ENCODE measurements at places on chromosomes 4 and X.

DNA sequence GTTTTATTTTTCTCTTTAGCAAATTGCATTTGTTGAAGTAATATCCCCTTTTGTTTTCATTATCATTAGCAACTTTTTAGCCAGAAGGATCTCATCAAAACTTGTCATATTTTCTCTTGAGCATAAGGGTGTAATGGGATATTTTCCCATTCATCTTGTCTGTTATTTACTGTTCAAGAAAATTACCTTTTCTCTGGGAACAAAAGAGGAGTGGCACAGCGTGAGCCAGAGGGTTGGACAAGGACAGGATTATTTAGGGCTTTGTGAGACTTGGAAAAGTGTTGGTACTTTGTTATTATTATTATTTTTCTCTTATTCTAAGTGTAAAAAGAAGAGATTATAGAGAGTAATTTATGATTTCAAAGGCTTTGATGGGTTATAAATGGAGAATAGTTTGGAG is 135.9 kb downstream of the PRKX start:
- no peak for DNase-seq

DNA sequence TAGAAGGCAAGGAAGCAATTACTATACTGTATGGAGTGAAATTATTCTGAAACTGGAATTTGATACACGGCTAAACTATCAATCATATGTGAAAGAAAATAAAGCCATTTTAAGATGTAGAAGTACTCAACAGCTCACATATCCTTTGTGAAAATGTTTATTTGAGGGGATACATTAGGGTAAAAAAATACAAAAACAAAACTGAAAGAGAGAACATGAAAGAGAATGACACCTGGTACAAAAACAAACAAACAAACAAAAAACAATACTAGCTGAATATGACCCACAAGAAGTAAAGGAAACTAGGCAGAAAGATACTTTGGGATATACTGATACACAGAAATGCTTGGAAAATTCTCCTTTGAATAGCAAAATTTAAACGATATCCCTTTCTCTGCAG is 20.8 kb upstream of the AREG start:
- DNase-seq: no peak

- DNase-seq: no peak
These were observed 174.8 kb upstream of the CXCL13 start for GRCh38 chr4:77430847-77431246.

DNA sequence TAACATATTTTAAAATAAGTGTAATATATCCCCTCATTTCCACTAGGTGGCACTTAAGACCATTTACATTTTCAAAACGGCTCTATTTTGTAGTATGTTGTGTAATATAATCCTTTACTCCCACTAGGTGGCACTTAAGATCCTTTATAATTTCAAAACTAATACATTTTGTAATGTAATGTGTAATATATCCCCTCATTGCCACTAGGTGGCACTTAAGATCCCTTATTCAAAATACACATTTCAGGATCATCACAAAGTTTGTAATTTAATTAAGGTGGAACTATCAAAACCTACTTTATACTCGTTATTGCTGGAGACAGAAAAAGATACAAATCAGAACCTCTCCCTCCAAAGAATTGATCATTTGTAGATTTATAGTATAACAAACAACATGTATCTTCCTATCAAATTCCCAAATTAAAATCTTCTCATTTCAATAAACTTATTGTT is 132.5 kb downstream of the ARHGAP6 start:
- DNase-seq: no peak

DNA sequence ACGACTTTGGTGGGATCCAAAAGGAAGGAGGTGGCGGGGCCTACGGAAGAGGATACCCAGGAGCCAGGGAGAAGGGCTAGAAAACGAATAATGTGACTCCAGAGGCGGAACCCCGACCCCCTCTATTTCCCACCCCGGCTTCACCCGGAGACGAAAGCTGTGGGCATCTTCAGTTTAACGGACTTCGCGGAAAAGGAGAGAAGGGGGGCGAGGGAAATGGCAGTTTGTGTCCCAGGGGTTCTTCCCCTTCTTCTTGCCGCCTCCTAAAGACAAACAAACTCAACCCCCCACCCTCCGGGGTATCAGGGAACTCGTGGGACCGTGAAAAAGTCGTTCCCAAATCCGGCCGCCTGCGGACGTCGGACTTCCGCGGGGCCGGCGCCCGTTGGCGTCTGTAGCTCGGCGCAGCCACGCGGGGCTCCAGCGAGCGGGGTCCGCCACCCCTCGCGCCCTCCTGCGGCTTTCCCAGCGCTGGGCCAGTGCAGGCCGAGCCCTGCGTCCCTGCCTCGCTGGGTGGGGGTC is 3.6 kb upstream of the LEF1 start:
- DNase-seq: no peak

DNA sequence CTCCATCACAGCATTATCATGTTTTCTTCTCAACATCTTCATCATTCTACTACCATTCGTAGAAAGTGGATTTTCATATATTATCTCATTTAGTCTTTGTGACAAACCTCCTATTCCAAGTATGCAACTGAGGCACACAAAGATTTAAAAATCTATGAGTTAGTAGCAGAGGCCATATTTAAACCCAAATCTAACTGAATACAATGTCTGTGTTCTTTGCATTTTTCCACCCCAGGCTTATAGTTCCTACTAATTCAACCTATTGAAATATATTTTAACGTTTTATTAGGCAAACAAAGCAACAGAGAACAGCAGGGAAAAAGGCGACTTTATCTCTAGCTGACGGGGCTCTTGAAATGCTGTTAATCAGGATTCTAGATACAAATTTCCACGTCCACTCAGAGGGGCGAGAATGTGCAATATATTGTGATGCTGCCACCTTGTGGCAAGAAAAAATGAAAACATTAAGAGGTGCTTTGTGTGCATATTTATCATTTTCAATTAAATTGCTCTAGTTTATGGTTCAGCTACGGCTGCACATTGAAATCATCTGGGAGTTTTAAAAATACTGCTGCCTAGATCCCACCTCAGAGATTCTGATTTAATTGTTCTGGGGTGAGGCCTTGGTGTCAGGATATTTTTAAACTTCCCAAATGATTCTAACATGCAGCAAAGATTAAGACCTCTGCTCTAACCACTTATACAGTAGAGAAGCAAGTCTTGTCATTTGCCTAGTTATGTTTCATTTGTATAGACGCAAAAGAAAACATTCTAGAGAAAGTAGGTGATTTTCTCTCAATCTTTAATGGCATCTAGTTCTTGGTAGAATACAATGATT is 315.9 kb downstream of the MAPK10 start:
- DNase-seq: no peak

DNA sequence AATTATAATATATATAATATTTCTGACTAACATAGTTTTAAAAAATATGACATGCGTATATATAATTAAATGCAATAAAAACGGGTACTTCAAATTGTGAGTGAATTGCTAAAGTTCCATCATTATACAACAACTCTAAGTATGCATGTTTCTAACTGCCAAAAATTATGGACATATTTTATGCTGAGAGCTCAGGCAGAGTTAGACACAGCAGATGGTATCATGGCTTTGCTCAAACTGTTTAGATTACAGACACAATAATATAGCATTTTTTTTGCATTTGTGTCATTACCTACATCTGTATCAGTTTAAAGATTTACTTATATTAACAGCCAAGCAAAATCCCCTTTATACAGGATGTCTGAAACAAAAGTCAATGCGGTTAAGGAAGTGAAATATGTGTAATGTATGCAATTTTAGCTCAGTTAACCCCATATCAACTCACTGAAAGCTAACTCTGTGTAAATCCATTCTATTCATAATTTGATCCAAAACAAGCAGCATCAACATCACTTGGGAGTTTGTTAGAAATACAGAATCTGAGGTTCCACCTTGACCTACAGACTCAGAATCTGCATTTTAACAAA is 119.1 kb upstream of the CNKSR2 start:
- DNase-seq: no peak

- DNase-seq: no peak
These were observed 804.8 kb downstream of the ADGRL3 start for GRCh38 chr4:62004881-62005280.

GRCh38 chr4:184392316-184392715 is 82.0 kb downstream of the IRF2 start:
- no peak for DNase-seq

GRCh38 chr4:67764183-67764582 is 10.0 kb upstream of the GNRHR start:
- no peak for DNase-seq

DNA sequence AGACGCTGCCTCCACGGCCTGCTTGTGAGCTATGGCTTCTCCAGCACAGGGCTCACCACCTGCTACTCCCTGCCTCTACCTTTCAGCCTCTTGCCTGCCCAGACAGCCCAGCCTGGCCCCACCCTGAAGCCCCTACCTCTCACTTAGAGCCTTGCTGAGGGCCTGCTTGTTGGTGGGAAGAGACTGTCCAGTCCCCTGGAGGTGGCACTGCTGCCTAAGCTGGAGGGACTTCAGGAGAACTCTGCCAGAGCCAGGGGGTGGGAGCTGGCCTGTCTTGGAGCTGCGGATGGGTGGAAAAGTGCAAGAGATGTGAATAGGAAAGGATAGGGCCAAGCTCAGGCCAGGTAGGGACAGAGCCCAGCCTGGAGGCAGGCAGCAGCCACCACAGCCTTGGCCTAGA is 2.7 kb upstream of the ZNF185 start:
- no peak for DNase-seq

- no peak for DNase-seq
These were observed 670.3 kb upstream of the FAM241A start for GRCh38 chr4:111475001-111475400.

GRCh38 chr4:166064721-166065120 is 191.7 kb downstream of the TLL1 start:
- no peak for DNase-seq

- DNase-seq: no peak
These were observed 42.5 kb downstream of the VGLL1 start for GRCh38 chrX:136574548-136574947.

- no peak for DNase-seq
These were observed 46.8 kb downstream of the PKD2 start for GRCh38 chr4:88054229-88054628.

GRCh38 chrX:129823522-129823921 is 20.2 kb downstream of the ZDHHC9 start:
- DNase-seq: peak; percentile 0

GRCh38 chrX:2960861-2961515 is 31.8 kb upstream of the ARSD start:
- DNase-seq: no peak

GRCh38 chr4:24285759-24286158 is 298.6 kb downstream of the DHX15 start:
- no peak for DNase-seq

GRCh38 chr4:13920901-13921300 is 293.4 kb upstream of the BOD1L1 start:
- no peak for DNase-seq

GRCh38 chrX:40632199-40632598 is 9.0 kb downstream of the MPC1L start:
- DNase-seq: no peak

All from stimulated activated naive CD4-positive, alpha-beta T cell treated with Interleukin-2 at 50 U/mL for 16 hours (primary cell).